ENCODE measurements at places on chromosomes 4 and X. TPM values are rescaled to one million over a fixed set of nuclear protein-coding genes. Genes with fewer than 3 reads are reported as not detected.

GRCh38 chr4:108346818-108347210 is 178.1 kb upstream of the LEF1 start:
- no peaks in the 10 kb centered on the region for H3K27me3 ChIP-seq
- H3K27ac ChIP-seq, result no peak overlapping the region
- H3K4me3 ChIP-seq, result no peak overlapping the region

DNA sequence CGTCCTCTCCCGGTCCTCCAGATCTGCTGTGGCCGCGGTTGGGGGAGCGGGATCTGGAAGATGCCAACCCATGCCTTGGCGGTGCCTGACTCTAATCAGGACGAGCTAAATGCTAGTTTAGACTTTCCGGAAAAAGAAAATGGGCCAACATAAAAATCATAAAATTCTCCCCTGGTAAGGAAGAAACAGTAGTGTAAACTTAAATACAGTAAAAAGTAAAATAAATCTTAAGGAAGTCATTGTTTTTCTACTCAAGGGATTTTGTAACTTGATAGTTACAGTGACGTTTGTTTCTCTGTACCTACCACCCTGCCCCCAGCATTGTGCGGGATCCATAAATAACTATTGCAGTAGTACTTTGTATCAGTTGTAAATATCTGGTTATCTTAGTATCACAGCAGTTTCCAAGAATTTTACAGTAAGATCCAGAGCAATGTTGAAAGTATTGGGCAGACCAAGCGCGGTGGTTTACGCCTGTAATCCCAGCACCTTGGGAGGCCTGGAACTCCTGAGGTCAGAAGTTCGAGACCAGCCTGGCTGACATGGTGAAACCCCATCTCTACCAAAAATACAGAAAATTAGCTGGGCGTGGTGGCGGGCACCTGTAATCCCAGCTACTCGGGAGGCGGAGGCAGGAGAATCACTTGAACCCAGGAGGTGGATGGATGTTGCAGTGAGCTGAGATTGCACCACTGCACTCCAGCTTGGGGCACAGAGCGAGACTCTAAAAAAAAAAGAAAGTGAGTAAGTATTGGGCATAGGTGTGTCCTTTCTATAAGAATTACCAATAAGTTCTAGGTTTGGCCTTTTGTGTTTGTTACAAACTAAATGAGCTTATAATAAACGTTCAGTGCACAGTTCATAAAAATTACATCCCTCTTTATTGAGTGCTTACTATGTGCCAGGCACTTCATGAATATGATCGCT is 1.0 kb upstream of the PLA2G12A start:
- H3K4me1 ChIP-seq, result peaks cover 3% of the 10 kb centered on the region
- no peak for DNase-seq
- peak overlapping the region; percentile 68 for H3K27ac ChIP-seq
- H3K36me3 ChIP-seq, result no peaks in the 10 kb centered on the region
- H3K4me3 ChIP-seq, result peak overlapping the region; percentile 78

GRCh38 chrX:154712781-154713740 is 37.8 kb downstream of the GAB3 start:
- no peak for DNase-seq
- H3K4me1 ChIP-seq, result no peaks in the 10 kb centered on the region
- H3K4me3 ChIP-seq, result no peak overlapping the region
- no peaks in the 10 kb centered on the region for H3K27me3 ChIP-seq

- H3K27me3 ChIP-seq, result peaks cover 87% of the 10 kb centered on the region
- DNase-seq, result peak; percentile 94
- H3K4me3 ChIP-seq, result peak overlapping the region; percentile 26
Measured at GRCh38 chr4:80202190-80202711, 4.9 kb downstream of the PRDM8 start.

GRCh38 chr4:39367166-39367565 is 1.0 kb upstream of the RFC1 start:
- H3K27me3 ChIP-seq, result peaks cover 12% of the 10 kb centered on the region
- H3K36me3 ChIP-seq, result no peaks in the 10 kb centered on the region
- DNase-seq, result no peak
- peaks cover 4% of the 10 kb centered on the region for H3K4me1 ChIP-seq
- H3K4me3 ChIP-seq, result no peak overlapping the region

- H3K4me3 ChIP-seq, result no peak overlapping the region
- DNase-seq, result peak; percentile 76
- H3K27ac ChIP-seq, result no peak overlapping the region
- H3K36me3 ChIP-seq, result no peaks in the 10 kb centered on the region
- H3K27me3 ChIP-seq, result no peaks in the 10 kb centered on the region
Measured at GRCh38 chr4:145609481-145610427, 9.4 kb upstream of the MMAA start.

DNA sequence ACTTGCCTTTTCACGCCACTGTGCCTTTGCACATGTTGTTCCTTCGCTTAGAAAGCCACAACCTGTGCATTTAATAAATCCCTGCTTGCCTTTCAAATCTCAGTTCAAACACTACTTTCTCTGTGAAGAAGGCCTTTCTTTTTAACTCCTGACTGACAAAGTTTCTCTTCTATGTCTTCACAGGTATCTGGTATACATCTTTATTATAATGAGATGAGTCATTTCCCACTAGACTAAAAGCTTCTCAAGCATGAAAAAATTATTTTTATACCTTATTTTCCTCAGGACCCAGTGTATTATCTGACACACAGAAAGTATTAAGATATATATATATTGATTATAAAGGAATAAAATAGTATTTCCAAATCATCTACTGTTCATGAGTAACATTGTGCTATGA is 189.9 kb downstream of the TBCK start:
- no peaks in the 10 kb centered on the region for H3K36me3 ChIP-seq
- no peak overlapping the region for H3K4me3 ChIP-seq
- no peak overlapping the region for H3K27ac ChIP-seq

DNA sequence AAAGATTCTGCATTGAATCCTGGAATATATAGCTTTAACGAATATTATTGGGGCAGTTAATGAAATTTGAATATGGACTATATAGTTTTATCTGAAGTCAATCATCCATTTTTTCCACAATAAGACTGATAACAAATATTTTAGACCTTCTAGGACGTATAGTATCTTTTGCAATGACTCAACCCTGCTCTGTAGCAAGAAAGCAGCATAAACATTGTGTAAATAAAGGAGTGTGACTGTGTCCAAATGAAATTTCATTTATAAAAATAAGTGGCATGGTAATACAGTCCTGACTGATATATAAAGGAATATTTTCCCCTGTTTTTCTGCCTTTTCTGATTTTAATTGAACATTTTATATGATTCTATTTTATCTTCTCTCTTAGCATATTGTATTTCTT is 947.7 kb upstream of the SLIT2 start:
- H3K27me3 ChIP-seq, result no peaks in the 10 kb centered on the region
- DNase-seq, result no peak
- H3K4me1 ChIP-seq, result no peaks in the 10 kb centered on the region

GRCh38 chrX:136268051-136269048 is 17.1 kb upstream of the MAP7D3 start:
- H3K4me3 ChIP-seq, result no peak overlapping the region
- H3K36me3 ChIP-seq, result no peaks in the 10 kb centered on the region
- DNase-seq, result no peak
- no peak overlapping the region for H3K27ac ChIP-seq
- H3K4me1 ChIP-seq, result no peaks in the 10 kb centered on the region

- H3K27ac ChIP-seq, result no peak overlapping the region
- DNase-seq, result no peak
Measured at GRCh38 chr4:40032785-40033184, 23.9 kb upstream of the N4BP2 start.

- no peak for DNase-seq
- H3K27ac ChIP-seq, result no peak overlapping the region
- no peak overlapping the region for H3K4me3 ChIP-seq
- no peaks in the 10 kb centered on the region for H3K27me3 ChIP-seq
- H3K36me3 ChIP-seq, result no peaks in the 10 kb centered on the region
Measured at GRCh38 chr4:10662937-10663336, 21.6 kb downstream of the CLNK start.

- H3K27ac ChIP-seq, result no peak overlapping the region
- no peaks in the 10 kb centered on the region for H3K36me3 ChIP-seq
- no peak for DNase-seq
- H3K27me3 ChIP-seq, result no peaks in the 10 kb centered on the region
- H3K4me1 ChIP-seq, result peaks cover 25% of the 10 kb centered on the region
- H3K4me3 ChIP-seq, result no peak overlapping the region
Measured at GRCh38 chrX:45801554-45801953, 600.9 kb upstream of the DIPK2B start.

DNA sequence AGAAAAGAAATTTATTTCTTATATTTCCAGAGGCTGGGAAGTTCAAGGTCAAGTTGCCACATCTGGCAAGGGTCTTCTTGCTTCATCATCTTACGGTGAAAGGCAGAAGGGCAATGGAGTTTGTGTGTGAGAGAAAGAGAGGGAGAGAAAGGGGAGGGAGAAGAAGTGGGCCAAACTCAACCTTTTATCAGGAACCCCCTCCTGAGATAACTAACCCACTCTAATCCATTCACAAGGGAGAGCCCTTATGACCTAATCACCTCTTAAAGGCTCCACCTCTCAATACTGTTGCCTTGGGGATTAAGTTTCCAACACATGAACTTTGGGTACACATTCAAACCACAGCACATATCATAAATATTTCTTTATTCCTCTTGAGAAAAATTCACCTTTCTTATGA is 203.3 kb upstream of the FAM241A start:
- no peak overlapping the region for H3K27ac ChIP-seq
- no peaks in the 10 kb centered on the region for H3K27me3 ChIP-seq
- H3K4me3 ChIP-seq, result no peak overlapping the region
- DNase-seq, result no peak
- no peaks in the 10 kb centered on the region for H3K4me1 ChIP-seq

- no peaks in the 10 kb centered on the region for H3K4me1 ChIP-seq
- no peak overlapping the region for H3K27ac ChIP-seq
- no peaks in the 10 kb centered on the region for H3K27me3 ChIP-seq
- H3K4me3 ChIP-seq, result no peak overlapping the region
Measured at GRCh38 chr4:41681054-41681453, 67.5 kb downstream of the PHOX2B start.

DNA sequence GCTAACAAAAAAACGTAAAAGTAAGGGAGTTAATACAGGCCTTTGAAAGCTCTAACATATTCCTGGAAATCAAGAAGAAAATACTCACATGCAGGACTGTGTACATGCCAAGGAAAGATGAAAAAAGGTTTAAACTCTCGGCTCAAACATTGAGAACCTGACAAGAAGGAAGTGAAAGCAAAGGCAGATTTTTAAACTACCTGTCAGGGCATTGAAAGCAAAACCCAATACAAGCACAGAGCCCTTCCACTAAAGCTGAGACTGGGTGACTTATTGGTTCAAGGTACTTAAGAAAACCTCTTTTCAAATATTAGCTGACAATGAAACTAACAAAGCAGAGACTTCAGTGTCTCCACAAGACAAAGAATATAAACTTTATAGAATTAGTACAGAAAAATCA is 313.0 kb upstream of the GRID2 start:
- H3K36me3 ChIP-seq, result no peaks in the 10 kb centered on the region
- H3K4me3 ChIP-seq, result no peak overlapping the region
- no peak overlapping the region for H3K27ac ChIP-seq

- H3K27ac ChIP-seq, result no peak overlapping the region
- peaks cover 6% of the 10 kb centered on the region for H3K4me1 ChIP-seq
- no peak overlapping the region for H3K4me3 ChIP-seq
- DNase-seq, result no peak
- H3K27me3 ChIP-seq, result no peaks in the 10 kb centered on the region
- H3K36me3 ChIP-seq, result no peaks in the 10 kb centered on the region
Measured at GRCh38 chrX:120137439-120137838, 21.0 kb upstream of the RHOXF2 start.

DNA sequence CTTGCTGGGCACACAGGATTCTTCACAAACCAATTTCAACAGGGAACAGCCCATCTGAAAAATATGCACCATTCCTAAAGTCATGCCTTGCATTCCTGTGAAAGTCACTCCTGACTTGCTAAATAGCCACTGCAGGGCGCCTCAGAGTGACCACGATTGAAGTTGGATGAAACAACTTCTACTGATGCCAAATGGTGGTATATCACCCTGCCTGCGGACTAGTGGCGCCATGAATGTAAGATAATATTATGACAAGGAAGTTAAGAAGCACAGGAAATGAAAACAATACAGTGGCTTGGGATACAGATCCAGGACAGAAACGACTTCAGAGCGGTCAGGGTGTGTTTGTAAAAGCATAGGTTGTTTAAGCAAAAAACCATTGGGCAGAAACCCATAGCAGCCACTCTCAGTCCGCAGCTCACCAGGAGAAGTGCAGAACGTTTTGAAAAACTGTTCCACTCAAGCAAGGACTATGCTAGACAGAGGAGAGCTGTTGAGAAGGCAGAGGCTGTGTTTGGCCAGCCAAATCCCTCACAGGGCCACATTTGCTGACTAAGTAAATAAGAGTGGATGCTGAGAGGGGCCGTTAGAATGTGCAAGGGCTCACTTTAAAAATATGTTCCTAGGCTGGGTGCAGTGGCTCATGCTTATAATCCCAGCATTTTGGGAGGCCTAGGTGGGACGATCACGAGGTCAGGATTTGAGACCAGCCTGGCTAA is 250.4 kb downstream of the PTTG2 start:
- H3K27ac ChIP-seq, result no peak overlapping the region
- H3K27me3 ChIP-seq, result no peaks in the 10 kb centered on the region
- no peak overlapping the region for H3K4me3 ChIP-seq
- no peaks in the 10 kb centered on the region for H3K4me1 ChIP-seq

DNA sequence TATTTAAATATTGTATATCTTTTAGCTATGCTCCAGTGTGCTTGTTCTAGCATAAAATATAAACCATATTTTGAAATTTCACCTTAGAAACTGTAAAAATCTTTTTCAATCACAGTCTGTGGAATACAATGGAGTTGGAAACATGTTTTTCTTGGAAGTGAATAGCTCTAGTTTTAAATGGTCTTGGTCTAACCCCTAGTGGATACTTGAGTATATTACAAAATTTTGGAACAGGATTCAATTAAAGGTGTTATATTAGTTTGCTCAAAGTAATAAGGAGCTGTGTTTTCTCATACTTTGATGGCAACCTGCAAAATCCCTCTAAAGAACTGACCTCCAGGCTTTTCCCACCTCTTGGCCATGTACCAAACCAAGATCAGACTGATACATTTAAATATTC is 48.2 kb downstream of the STK26 start:
- peaks cover 19% of the 10 kb centered on the region for H3K36me3 ChIP-seq
- no peak overlapping the region for H3K4me3 ChIP-seq
- no peak for DNase-seq
- H3K4me1 ChIP-seq, result no peaks in the 10 kb centered on the region
- H3K27ac ChIP-seq, result no peak overlapping the region
- H3K27me3 ChIP-seq, result no peaks in the 10 kb centered on the region

Gene TMEM271
- polyA plus RNA-seq, result 0.14 TPM

Gene SMIM20
- polyA plus RNA-seq, result 21.9 TPM

Gene PPARGC1A
- polyA plus RNA-seq, result 0.60 TPM

Gene TSPAN5
- polyA plus RNA-seq, result 17.6 TPM

Gene SERTM2
- 0.45 TPM for polyA plus RNA-seq
